Osteoblast (primary cell): ENCODE measurements at places on chromosomes 13 and 19. TPM values are rescaled to one million over a fixed set of nuclear protein-coding genes. Genes with fewer than 3 reads are reported as not detected.

Gene SHISA7
- total RNA-seq: not detected in 2 replicates

DNA sequence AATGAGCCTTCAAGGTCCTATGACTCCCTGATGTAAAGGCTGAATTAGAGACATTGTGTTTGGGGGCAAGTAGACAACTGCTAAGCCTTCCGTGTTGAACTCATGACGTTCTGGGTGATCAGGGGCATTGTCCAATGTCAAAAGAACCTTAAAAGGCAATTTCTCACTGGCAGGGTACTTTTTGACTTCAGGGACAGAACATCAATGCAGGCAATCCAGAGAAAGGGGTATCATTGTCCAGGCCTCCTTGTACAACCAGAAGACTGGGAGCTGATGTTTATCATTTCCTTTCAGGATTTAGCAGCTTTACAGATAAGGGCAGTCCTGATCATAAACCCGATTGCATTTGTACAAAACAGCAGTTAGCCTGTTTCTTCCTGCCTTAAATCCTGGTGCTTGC is 25.0 kb upstream of the SMAD9 start:
- peaks cover 6% of the 10 kb centered on the region for H3K36me3 ChIP-seq
- H3K4me1 ChIP-seq: no peaks in the 10 kb centered on the region
- DNase-seq: no peak
- no peak overlapping the region for H3K27ac ChIP-seq
- H3K27me3 ChIP-seq: no peaks in the 10 kb centered on the region

Gene LIM2
- not detected in 2 replicates for total RNA-seq

DNA sequence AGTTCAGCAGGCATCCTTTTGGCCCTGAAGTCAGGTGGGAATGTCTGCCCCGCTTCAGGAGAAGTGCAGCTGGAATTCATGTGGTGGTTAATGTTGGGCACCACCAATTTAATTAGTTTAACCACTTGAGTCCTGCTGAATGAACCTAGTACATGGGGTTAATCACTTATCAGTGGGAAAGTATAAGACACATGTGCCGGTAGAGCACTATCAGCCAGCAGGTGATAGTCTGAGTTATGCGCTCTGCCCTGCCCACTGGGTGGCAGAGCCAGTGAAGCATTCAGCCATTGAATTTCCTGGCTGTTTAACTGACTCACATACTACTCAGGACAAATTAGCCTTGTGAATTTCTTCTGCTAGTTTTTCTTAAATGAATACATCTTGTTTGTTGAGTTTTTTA is 789.7 kb upstream of the PRR20A start:
- no peak overlapping the region for H3K4me3 ChIP-seq
- H3K4me1 ChIP-seq: no peaks in the 10 kb centered on the region
- H3K36me3 ChIP-seq: no peaks in the 10 kb centered on the region
- no peak overlapping the region for H3K27ac ChIP-seq

DNA sequence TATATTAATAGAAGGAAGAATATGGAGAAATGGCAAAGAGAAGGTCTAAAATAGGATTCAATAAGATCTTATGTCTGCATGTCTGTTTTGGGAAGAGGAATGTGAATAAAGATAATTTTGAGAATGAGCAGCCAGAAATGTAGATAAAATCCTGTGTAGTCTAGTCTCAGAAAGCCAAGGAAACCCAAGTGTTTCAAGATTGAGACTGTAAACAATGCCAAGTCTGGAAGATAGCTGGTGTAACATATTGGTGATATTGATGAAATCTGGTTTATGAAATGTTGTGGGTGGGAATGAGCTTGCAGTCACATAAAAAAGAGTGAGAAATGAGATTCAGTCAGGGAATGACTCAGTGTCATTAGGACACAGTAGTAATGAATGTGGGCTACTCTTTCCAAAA is 1180.3 kb upstream of the PCDH20 start:
- no peak for DNase-seq
- H3K27ac ChIP-seq: no peak overlapping the region

GRCh38 chr13:43243711-43244110 is 220.3 kb downstream of the DNAJC15 start:
- no peak overlapping the region for H3K27ac ChIP-seq
- no peak for DNase-seq
- no peaks in the 10 kb centered on the region for H3K27me3 ChIP-seq
- H3K4me3 ChIP-seq: no peak overlapping the region
- H3K36me3 ChIP-seq: no peaks in the 10 kb centered on the region
- H3K4me1 ChIP-seq: peaks cover 20% of the 10 kb centered on the region

GRCh38 chr19:49704888-49705642 is 14.1 kb downstream of the CPT1C start:
- H3K27me3 ChIP-seq: no peaks in the 10 kb centered on the region
- no peaks in the 10 kb centered on the region for H3K4me1 ChIP-seq
- no peak overlapping the region for H3K27ac ChIP-seq
- H3K36me3 ChIP-seq: no peaks in the 10 kb centered on the region
- DNase-seq: peak; percentile 35

Gene SPACA6
- 9.4 and 12.7 TPM in 2 replicates for total RNA-seq

Gene PLIN5
- 0.36 TPM in 1 of 2 replicates, not detected in the other for total RNA-seq

DNA sequence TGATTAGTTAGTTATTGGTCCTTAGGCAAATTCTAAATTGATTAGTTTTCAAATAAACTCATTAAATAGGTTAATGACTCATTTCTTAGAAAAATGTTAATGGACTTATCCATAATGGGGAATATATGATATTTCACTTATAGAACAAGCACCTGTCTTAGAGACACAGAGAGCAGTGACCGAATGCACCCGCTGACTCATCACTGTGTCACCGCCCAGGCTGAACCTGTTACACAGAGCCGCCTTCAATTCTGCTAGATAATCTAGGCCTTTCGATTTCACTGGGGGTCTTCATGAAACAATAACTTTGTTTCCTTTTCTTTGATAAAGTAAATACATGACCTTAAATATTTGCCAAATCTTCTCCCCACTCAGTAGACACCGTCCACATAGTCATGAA is 13.1 kb downstream of the IRS2 start:
- no peak overlapping the region for H3K27ac ChIP-seq
- H3K4me3 ChIP-seq: no peak overlapping the region
- H3K27me3 ChIP-seq: no peaks in the 10 kb centered on the region

GRCh38 chr13:47661076-47661475 is 340.0 kb downstream of the SUCLA2 start:
- DNase-seq: no peak
- H3K4me1 ChIP-seq: no peaks in the 10 kb centered on the region
- H3K27ac ChIP-seq: no peak overlapping the region
- H3K4me3 ChIP-seq: no peak overlapping the region
- no peaks in the 10 kb centered on the region for H3K27me3 ChIP-seq

Gene ANKRD24
- 0.29 and 0.72 TPM in 2 replicates for total RNA-seq

Gene SPACA4
- total RNA-seq: not detected in 2 replicates

GRCh38 chr13:20460761-20461160 is 64.9 kb downstream of the CRYL1 start:
- peak; percentile 26 for DNase-seq
- no peaks in the 10 kb centered on the region for H3K4me1 ChIP-seq
- H3K36me3 ChIP-seq: no peaks in the 10 kb centered on the region
- no peaks in the 10 kb centered on the region for H3K27me3 ChIP-seq
- no peak overlapping the region for H3K4me3 ChIP-seq

- no peaks in the 10 kb centered on the region for H3K4me1 ChIP-seq
- no peak overlapping the region for H3K27ac ChIP-seq
- H3K4me3 ChIP-seq: no peak overlapping the region
- DNase-seq: peak; percentile 50
- no peaks in the 10 kb centered on the region for H3K36me3 ChIP-seq
Measured at GRCh38 chr19:6510618-6511017, 8.5 kb upstream of the TUBB4A start.

DNA sequence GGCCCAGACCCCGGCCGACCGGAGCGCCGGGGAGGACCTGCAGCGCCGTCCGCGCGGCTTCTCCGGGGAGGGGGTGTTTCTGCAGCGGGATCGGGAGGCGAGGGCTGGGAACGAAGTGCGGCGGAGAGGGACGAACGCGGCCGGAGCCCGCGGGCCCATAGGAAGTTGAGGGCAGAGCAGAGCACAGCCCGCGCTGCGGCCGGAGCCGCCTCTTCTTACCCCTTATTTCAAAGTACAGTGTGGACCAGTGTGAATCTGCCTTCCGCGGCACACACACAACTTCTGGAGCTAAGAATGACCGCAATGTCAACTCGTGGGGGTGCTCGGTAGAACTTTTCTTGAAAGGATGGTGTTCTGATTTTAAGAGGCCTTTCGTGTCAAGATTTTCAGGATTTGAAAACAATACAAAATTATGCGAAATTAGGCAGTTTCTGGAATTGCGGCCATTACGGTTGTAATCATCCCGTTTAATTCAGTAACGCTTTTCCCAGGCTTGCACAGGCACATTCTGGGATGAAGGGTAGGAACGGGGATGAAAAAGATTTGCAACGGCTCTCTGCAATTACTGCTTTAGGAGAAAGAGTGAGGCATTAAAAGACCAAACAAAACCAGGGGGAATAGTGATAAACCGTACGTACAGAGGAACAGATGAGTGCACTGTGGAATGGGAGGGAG is 821 bp downstream of the TDRD3 start:
- peak overlapping the region; percentile 77 for H3K4me3 ChIP-seq
- H3K36me3 ChIP-seq: no peaks in the 10 kb centered on the region
- peaks cover 24% of the 10 kb centered on the region for H3K4me1 ChIP-seq

DNA sequence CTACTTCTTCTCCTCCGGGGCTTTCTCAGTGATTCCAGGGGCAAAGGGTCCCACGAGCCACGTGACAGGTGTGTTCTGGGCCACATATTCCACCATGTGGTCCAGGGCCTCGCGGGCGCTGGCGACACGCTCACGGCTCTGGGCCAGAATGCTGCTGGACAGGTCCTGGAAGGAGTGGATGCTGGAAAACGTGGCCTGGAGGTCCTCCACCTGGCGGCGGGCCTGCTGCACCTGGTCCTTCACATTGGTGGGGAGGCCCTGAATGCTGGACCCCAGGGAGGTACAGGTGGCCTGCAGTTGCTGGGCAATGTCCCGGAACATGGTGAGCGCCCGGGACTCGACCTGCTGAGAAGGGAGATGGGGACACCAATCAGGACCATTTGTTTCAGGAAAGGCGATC is 7.7 kb upstream of the TICAM1 start:
- peaks cover 56% of the 10 kb centered on the region for H3K36me3 ChIP-seq
- DNase-seq: peak; percentile 32
- peaks cover 9% of the 10 kb centered on the region for H3K4me1 ChIP-seq

Gene NLRP12
- under 0.01 TPM in 1 of 2 replicates, not detected in the other for total RNA-seq

Gene SLC6A16
- 0.72 and 1.2 TPM in 2 replicates for total RNA-seq

- no peak for DNase-seq
- H3K4me1 ChIP-seq: peaks cover 52% of the 10 kb centered on the region
- H3K4me3 ChIP-seq: peak overlapping the region; percentile 4
- H3K27ac ChIP-seq: peak overlapping the region; percentile 51
- no peaks in the 10 kb centered on the region for H3K27me3 ChIP-seq
Measured at GRCh38 chr19:15283141-15283883, 49.0 kb downstream of the BRD4 start.

GRCh38 chr19:35760711-35761349 is 2.9 kb downstream of the PROSER3 start:
- H3K4me3 ChIP-seq: no peak overlapping the region
- H3K27me3 ChIP-seq: no peaks in the 10 kb centered on the region
- no peak overlapping the region for H3K27ac ChIP-seq
- DNase-seq: no peak

Gene RETN
- total RNA-seq: not detected in 2 replicates

- DNase-seq: no peak
- no peak overlapping the region for H3K4me3 ChIP-seq
- no peak overlapping the region for H3K27ac ChIP-seq
- H3K36me3 ChIP-seq: no peaks in the 10 kb centered on the region
- H3K4me1 ChIP-seq: no peaks in the 10 kb centered on the region
Measured at GRCh38 chr13:109172136-109172535, 542.7 kb downstream of the MYO16 start.

DNA sequence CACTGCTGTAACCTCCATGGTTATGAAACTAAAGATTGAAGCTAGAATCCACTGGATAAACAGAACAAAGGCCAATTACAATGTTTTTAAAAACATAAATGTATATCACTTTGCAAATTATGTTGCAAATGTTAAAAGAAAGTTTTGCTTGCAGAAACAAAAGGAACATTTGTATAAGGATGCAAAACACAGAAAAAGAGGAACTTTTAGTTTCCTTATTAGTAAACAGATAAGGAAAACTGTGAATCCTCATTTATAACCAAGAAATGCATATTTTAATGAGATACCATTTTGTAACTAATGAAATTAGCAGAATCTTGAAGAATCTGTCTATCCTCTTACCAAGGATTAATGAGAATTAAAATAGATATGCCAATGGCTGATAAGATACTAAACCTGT is 32.3 kb downstream of the LPAR6 start:
- peaks cover 10% of the 10 kb centered on the region for H3K36me3 ChIP-seq
- H3K27me3 ChIP-seq: no peaks in the 10 kb centered on the region
- no peak overlapping the region for H3K4me3 ChIP-seq
- no peak for DNase-seq
- H3K4me1 ChIP-seq: no peaks in the 10 kb centered on the region

- no peak overlapping the region for H3K4me3 ChIP-seq
- DNase-seq: no peak
- no peaks in the 10 kb centered on the region for H3K36me3 ChIP-seq
- H3K27ac ChIP-seq: no peak overlapping the region
Measured at GRCh38 chr13:51856027-51856736, 5.6 kb upstream of the CCDC70 start.

DNA sequence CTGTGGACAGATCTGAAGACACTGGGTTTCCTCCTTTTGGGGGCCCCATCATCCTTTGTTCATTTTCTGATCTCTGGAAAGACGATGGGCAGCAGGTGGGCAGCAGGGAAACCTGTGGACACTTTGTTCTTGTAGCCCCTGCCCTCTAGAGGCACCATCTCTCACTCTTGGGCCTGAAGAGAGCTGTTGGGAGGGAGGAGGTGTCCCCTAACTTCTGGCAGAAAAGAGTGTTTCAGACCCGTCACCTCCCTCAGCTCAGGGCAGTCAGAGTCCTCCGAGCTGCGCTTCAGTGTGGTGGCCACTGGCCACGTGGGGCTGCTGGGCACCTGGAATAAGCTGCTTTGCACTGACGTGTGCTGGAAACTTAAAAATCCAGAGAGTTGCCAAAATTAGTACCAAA is 26.9 kb upstream of the RNF17 start:
- no peaks in the 10 kb centered on the region for H3K36me3 ChIP-seq
- H3K27ac ChIP-seq: no peak overlapping the region
- no peak overlapping the region for H3K4me3 ChIP-seq
- no peaks in the 10 kb centered on the region for H3K27me3 ChIP-seq
- DNase-seq: no peak

- no peak overlapping the region for H3K4me3 ChIP-seq
- no peaks in the 10 kb centered on the region for H3K4me1 ChIP-seq
- H3K36me3 ChIP-seq: no peaks in the 10 kb centered on the region
- H3K27me3 ChIP-seq: no peaks in the 10 kb centered on the region
- no peak overlapping the region for H3K27ac ChIP-seq
- DNase-seq: no peak
Measured at GRCh38 chr19:20067943-20068342, 9.9 kb upstream of the ZNF90 start.

Gene ZNF283
- total RNA-seq: 13.4 and 15.6 TPM in 2 replicates

GRCh38 chr13:98761986-98762616 is 9.6 kb upstream of the SLC15A1 start:
- peak overlapping the region; percentile 48 for H3K4me3 ChIP-seq
- peaks cover 9% of the 10 kb centered on the region for H3K4me1 ChIP-seq
- no peak for DNase-seq
- no peaks in the 10 kb centered on the region for H3K36me3 ChIP-seq

- H3K27ac ChIP-seq: no peak overlapping the region
- no peaks in the 10 kb centered on the region for H3K36me3 ChIP-seq
- no peaks in the 10 kb centered on the region for H3K4me1 ChIP-seq
- no peak overlapping the region for H3K4me3 ChIP-seq
Measured at GRCh38 chr13:113077953-113078901, 27.4 kb upstream of the F7 start.
